Myocyte (in vitro differentiated cells): ENCODE measurements at places on chromosomes 2 and 18.

- peak; percentile 38 for DNase-seq
Observed at GRCh38 chr18:75309564-75309963, 99.0 kb downstream of the TSHZ1 start.

GRCh38 chr2:96547203-96547641 lies 10.7 kb downstream of the ARID5A start:
- no peak for DNase-seq

GRCh38 chr2:84493514-84493913 lies 22.8 kb upstream of the DNAH6 start:
- DNase-seq: peak; percentile 28

DNA sequence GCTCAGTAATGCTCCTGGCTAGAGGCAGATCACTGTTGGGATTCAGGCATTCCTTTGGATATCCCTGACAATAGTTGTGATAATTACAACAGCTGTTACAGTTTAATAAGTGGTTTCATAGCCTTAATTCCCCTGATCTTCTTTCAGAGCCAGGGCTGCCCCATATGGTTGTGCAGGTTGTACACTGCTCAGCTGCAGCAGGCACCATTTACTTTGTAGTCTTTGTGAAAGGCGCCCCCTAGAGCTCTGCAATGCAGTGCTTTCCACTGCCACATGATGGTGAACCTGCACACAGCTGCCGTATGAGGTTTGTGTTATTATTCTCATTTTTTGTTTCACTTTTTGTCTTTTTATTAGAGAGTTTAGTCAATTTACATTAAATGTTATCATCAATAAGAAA lies 239.1 kb downstream of the KCNS3 start:
- DNase-seq: peak; percentile 74

GRCh38 chr2:85792783-85793441 lies 39.1 kb downstream of the ATOH8 start:
- peak; percentile 65 for DNase-seq

GRCh38 chr2:8872821-8873432 lies 35.5 kb upstream of the KIDINS220 start:
- DNase-seq: peak; percentile 62

GRCh38 chr2:176118601-176119339 lies 2.2 kb downstream of the HOXD10 start:
- DNase-seq: peak; percentile 23

DNA sequence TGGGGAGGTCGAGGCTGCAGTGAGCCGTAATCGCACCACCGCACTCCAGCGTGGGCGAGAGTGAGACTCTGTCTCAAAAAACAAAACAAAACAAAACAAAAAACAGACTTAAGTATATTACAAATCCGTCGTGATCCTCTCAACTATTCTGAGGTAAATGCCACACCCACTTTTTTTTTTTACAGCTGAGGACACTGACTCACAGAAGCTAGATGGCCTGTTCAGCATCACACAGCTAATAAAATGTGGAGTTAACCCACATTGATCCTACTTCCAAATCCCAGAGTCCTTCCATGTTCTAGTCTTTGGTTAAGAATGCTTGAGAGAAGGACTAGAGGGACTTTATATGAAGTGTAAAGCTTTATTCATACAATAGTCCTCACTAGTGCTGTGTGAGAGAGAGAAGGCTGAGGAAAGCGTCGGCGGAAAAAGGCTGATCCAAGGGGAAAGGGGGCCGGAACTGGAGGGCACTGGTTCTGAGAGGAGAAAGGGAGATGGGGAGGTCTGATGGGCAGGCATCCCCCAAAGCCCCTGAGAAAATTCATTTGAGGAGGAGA lies 627 bp downstream of the RNF25 start:
- DNase-seq: peak; percentile 33

DNA sequence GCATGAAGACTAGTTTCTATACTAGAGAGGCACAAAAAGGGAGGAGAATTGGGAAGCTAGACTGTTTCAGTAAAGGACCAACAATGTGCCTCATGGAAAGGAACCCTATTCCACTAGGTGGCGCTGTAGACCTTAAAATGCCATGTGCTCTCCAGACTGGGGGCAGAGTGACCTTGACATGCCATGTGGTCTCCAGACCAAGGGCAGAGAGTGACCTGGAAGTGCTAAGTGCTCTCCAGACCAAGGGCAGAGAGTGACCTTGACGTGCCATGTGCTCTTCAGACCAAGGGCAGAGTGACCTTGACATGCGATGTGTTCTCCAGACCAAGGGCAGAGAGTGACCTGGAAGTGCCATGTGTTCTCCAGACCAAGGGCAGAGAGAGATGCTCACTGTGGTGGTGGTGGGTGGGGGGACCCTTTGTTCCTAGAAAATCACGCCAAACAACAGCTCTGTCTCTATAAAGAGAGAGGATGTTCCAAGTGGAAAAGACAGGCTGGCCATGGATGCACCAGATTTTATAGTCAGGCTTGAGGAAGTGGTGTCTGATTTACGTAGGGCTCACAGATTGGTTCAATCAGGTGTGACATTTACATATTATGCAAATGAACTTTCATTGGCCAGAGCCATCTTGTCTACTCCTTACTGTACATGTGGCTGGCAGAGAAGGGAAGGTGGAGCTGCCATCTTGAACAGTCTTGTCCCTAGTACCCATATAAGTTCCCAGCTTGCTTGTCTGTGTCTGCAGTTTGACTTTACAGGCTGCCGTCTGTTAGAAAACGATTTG lies 344.0 kb upstream of the DDX18 start:
- no peak for DNase-seq

DNA sequence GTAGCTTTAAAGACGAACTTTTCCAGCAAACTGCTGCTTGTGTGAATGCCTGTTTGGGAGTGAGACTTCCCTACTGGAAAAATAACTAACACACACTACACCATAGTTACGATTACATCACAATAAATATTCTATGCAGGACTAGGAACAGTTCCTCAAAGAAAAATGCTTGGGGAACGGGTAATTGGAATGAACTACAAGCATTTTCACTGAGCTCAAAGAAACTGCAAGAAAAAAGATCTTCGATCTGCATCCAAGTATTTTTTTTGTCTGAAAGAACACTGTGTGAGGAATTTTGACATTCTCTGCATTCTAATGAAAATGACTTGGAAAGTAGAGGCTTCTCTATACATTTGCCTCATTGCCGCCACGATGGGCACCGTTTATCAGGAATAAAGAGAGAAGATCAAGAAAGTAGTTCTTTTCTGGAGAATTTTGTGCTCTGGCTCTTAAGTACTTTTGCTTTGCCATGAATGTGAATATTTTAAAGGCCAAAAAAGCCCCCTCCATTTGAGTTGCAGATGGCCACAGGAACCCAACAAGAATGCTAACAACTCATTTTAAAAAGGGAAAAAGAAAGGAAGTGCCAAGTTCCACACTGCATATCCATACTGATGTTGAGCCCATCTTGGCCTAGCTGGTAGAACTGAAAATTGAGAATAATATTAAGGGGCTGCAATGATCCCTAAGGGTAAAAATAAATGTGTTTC lies 13.6 kb downstream of the LYPD1 start:
- DNase-seq: no peak

GRCh38 chr2:120624738-120625446 lies 110.8 kb upstream of the GLI2 start:
- no peak for DNase-seq

GRCh38 chr2:104472076-104472475 lies 381.8 kb upstream of the POU3F3 start:
- DNase-seq: no peak

DNA sequence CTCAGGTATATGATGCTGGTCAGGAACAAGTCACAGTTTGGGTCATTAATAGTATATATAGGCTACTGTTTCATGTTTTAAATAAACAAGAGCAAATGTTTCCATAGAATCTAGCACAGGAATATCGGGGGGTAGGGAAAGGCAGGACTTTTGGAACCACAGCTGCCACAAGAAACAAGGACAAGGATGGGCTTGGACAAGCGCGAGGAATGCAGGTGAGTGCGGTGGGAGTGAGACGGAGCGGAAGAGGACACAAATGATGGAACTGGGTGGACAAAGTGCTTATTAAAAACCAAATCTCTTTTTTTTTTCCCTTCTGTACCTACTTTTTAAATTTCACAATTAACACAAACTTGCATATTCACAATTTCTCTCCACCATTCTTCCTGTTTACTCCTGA lies 49.1 kb downstream of the SNORC start:
- no peak for DNase-seq

GRCh38 chr2:120775194-120775593 lies 39.5 kb downstream of the GLI2 start:
- DNase-seq: no peak

- DNase-seq: no peak
Observed at GRCh38 chr2:118761771-118762170, 85.7 kb downstream of the EN1 start.

GRCh38 chr2:207046724-207047123 lies 107.4 kb downstream of the CPO start:
- no peak for DNase-seq

DNA sequence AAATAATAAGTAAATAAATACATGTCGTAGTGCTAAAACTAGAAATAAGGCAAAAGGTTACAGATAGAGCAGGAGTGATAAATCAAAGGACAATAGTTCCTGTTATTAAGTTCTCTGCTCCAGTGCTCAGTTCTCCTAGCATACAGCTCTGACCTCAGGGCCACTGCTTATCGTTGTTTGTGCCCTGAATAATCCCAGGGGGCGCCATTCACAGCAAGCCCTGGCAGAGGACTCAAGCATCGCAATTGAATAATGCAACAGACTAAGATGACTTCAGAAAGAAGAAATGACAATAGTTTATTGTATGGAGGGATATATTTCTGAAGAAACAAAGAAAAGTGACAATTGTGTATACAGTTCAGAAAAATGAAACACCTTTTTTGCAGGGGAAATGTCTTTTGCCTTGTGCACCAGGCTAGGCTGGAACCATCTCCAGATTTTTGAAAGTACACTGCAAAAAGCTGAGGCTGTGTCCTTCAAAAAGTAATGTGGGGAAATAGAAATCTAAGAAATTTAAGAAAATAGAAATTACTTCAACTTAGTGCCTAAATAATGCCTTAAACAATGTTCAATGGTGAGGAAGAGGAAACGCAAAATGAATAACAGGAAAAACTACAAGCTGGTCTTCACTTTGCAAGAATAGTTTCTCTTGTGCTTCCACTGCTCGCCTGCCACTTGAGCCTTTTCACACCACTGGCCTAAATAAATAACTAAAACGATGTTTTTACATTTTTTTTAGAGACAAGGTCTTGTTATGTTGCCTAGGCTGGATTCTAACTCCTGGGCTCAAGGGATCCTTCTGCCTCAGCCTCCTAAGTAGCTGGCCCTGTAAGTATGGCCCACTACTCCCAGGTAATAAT lies 19.0 kb upstream of the CCNYL1 start:
- no peak for DNase-seq

GRCh38 chr2:24763843-24764242 lies 29.3 kb downstream of the PTRHD1 start:
- no peak for DNase-seq

DNA sequence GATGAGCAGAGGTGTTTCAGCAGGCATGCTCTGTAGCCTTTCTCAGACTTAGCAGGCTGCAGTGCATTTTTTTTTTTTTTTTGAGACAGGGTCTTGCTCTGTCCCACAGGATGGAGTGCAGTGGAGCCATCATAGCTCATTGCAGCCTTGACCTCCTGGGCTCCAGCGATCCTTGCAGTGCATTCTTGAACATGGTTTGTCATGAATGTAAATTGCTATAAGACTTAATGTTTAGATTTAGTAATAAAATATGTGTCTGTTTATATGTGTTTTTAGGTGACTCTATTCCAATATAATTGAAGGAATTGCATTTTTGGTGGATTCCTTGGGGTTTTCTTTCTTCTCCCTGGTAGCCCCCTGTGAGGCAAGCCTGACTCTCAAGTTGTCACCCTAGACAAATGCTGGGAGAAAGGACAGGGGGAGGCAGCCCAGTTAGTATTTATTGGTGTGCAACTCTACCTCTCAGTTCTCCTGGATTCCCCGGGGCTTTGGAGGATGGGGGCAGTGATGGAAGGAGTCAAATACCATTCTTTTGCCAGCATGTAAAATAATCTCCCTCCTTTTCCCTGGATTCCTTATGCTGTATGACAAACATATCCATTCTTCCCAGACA lies 22.7 kb downstream of the LYPD6B start:
- no peak for DNase-seq

- peak; percentile 26 for DNase-seq
Observed at GRCh38 chr2:12488352-12489318, 228.1 kb upstream of the TRIB2 start.

GRCh38 chr2:138829326-138829919 lies 49.2 kb upstream of the NXPH2 start:
- peak; percentile 37 for DNase-seq

DNA sequence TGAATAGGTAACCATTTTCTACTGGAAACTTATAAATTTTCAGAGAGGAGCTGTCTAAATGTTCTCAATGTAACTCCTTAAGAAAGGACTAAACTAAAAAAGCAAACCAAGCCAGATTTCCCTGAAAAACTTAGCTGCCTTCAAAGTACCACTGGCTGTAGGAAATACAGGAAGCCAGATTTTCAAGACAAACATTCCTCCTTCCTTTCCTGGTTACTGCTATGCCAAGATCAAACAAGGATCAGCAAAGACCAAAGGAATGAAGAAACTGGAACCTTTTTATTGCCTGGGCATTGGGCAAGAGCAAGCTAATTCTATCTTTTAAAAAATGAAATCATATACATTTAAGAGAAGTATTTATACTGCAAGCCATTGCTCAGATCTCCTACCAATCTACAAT lies 212.7 kb downstream of the DYM start:
- peak; percentile 9 for DNase-seq

GRCh38 chr18:36469461-36469860 lies 171.9 kb downstream of the FHOD3 start:
- peak; percentile 80 for DNase-seq

DNA sequence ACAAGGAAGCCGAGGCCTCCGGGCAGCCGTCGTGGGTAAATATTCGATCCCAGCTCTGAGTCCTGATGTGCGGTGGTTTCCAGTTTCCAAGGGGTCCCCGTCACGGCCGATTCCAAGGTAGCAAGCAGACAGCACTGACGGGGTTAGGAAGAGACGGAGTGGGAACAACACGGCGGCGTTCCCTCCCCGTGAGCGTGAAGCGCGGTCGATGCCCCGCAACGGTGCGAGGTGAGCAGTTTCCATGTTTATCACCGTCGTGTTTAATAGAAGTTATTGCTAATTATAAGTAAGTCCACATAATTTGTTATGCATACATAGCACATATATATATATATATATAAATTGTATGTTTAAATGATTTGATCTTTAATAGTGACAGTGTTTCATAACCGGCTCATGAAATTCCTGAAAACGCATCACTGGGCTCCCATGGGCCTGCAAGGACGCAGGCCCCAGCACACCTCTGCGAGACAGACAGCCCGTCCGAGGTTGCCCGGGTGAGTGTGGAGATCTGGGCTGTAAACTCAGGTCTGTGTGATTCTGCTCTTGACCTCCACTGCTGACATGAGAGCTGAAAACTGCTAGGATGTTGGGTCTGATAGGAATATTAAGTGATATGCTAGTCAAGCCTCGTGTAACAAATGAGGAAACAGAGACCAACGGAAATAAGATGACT lies 243.5 kb upstream of the SALL3 start:
- DNase-seq: no peak

- DNase-seq: peak; percentile 70
Observed at GRCh38 chr2:53896864-53897263, 37.1 kb upstream of the GPR75 start.

GRCh38 chr2:85756822-85757435 lies 3.1 kb downstream of the ATOH8 start:
- no peak for DNase-seq

GRCh38 chr2:32452338-32453064 lies 95.7 kb downstream of the BIRC6 start:
- no peak for DNase-seq

- no peak for DNase-seq
Observed at GRCh38 chr2:85033388-85033787, 62.4 kb downstream of the KCMF1 start.
